ENCODE measurements at places on chromosomes 11 and 22. TPM values are rescaled to one million over a fixed set of nuclear protein-coding genes. Genes with fewer than 3 reads are reported as not detected.

SUN2 gene
- 1,215 TPM for total RNA-seq

DNA sequence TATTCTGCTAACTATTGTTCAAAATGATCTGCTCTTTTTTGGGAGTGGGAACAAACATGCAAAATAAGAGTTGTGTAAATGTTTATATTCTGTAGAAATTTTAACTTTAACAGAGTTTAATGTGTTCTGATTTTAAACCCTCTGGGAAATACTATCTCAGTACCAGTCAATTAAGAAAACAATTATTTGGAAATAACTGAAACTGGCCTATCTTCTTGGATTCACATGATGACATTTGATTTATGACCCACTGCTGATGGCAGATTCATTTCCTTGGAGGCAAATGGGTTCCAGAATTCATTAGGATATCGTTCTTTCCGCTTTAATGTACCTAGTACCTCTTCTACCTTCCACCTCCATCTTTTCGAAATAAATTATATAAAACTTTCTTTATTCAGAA lies 5.5 kb downstream of the SIK2 start:
- no peak for DNase-seq

DNA sequence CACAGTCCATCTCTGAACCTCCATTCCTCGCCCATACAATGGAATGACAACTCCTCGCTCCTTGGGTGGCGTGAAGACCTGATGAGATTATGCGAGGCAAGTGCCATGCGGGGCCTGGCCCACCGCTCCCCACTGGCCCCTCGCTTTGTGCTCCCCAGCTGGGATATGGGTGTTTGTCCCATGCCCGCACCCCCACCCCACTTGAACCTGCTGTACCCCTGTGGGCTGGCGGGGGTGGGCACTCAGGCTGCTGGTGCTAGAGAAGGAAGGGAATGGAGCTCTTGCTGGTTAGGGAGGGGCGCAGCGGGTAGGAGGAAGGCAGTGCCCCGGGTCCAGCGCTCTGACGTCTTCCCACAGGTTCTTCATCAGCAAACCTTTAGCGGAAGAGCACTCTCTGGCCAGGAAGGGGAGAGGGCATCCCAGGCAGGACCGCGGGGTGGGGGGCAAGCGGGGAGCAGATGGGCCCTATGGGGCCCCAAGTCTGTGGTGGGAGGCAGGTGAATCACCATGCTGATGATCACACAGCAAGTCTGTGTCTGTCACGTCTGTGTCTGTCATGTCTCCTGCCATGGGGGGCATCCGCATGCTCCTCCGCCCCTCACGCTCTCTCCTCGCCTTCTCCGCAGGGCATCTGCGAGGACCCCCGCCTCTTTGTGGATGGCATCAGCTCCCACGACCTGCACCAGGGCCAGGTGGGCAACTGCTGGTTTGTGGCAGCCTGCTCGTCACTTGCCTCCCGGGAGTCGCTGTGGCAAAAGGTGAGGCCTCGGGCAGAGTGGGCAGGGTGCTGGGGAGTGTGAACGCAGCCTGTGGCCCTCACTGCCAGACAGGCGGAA lies 9.4 kb upstream of the OMP start:
- no peak for DNase-seq

GRCh38 chr22:26610072-26610958 lies 7.5 kb downstream of the CRYBB1 start:
- no peak for DNase-seq

GRCh38 chr11:3199537-3200295 lies 18.9 kb downstream of the MRGPRG start:
- no peak for DNase-seq

SPI1 gene
- 35.0 TPM for total RNA-seq

GAB4 gene
- not detected for total RNA-seq

DNA sequence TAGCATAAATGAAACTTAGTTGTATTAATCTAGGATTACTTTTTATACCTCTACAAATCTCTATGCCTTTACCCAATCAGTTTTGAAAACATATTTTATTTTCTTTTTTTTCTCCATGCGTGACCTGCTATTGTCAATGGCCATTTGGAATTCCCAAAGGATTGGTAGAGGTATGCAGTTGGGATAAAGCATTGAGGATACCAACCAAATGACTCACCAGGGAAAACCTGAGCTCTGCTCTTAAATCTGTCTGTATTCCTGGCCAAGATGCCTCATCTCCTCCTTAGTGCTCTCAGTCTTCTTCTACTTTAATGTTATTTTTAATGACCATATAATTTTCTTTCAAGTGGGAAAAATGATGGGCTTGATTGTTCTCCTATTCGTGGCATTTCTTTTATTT lies 61.9 kb downstream of the EHF start:
- DNase-seq = no peak

GRCh38 chr11:59012398-59013265 lies 73.3 kb downstream of the GLYATL1 start:
- DNase-seq = no peak

FAM89B gene
- total RNA-seq = 53.3 TPM

DCHS1 gene
- 73.5 TPM for total RNA-seq

GRCh38 chr11:69442012-69442806 lies 39.3 kb upstream of the LINC01488 start:
- DNase-seq = no peak

GRCh38 chr11:106765469-106766258 lies 252.6 kb downstream of the GUCY1A2 start:
- DNase-seq = no peak

ANKK1 gene
- total RNA-seq = 0.49 TPM

Data from thoracic aorta (tissue), 2 donors.